ENCODE measurements at places on chromosomes 12 and 14. TPM values are rescaled to one million over a fixed set of nuclear protein-coding genes. Genes with fewer than 3 reads are reported as not detected.

- DNase-seq = no peak
- H3K4me1 ChIP-seq = no peaks in the 10 kb centered on the region
- no peak overlapping the region for H3K4me3 ChIP-seq
- no peak overlapping the region for H3K27ac ChIP-seq
- H3K27me3 ChIP-seq = no peaks in the 10 kb centered on the region
These were observed 17.8 kb downstream of the CCDC85C start for GRCh38 chr14:99586054-99586760.

DNA sequence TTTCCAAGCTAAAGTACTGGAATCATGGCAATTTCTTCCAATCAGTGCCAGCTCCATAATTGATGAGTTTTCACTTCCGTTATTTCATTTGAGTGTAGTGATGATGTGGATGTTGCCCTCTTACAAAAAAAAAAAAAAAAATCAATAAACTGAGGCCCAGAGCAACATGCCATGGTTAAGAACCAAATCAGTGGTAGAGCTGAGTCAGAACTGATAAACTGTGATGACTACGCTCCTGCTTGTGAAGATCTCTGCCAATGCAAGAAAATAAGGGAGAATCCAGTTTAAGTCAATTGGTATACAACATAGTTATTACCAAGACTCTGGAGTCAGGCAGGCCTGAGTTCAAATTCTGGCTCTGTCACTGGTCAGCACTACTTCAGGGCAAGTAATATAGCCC, 102.7 kb downstream of the GPR135 start:
- DNase-seq = no peak
- H3K4me3 ChIP-seq = no peak overlapping the region
- H3K27ac ChIP-seq = peak overlapping the region; percentile 78
- H3K36me3 ChIP-seq = no peaks in the 10 kb centered on the region
- no peaks in the 10 kb centered on the region for H3K4me1 ChIP-seq

GRCh38 chr14:50542941-50543418, 10.6 kb upstream of the MAP4K5 start:
- H3K27ac ChIP-seq = no peak overlapping the region
- H3K36me3 ChIP-seq = no peaks in the 10 kb centered on the region
- no peak overlapping the region for H3K4me3 ChIP-seq

The CPNE6 gene
- total RNA-seq = not detected

DNA sequence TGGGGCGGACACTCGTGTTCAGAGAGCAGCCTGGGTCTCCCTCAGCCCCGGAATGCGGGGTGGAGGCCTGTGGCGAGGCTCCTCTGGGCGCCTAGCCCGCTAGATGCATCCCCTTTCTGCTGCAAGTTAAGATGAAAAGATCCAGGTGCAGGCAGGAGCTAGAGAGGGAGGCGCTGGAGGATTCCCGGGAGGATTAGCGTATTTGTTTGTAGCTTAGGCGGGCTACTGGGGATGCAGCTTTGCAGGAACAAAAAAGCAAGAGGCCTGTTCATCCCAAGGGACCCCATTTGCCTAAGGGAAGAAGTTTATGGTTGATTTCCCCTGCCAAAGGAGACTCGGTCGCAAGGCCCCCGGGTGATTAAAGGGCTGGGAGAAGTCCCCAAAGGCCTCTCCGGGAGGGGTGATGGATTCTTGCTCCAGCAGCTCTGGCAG, 824 bp downstream of the CCDC177 start:
- H3K36me3 ChIP-seq = no peaks in the 10 kb centered on the region
- H3K27ac ChIP-seq = no peak overlapping the region
- DNase-seq = no peak
- H3K4me1 ChIP-seq = peaks cover 17% of the 10 kb centered on the region
- H3K27me3 ChIP-seq = peaks cover 5% of the 10 kb centered on the region

The CCDC92 gene
- total RNA-seq = 17.4 TPM

- no peaks in the 10 kb centered on the region for H3K36me3 ChIP-seq
- DNase-seq = no peak
- no peaks in the 10 kb centered on the region for H3K27me3 ChIP-seq
- no peak overlapping the region for H3K4me3 ChIP-seq
- H3K27ac ChIP-seq = no peak overlapping the region
These were observed 50.8 kb upstream of the AP4S1 start for GRCh38 chr14:30974628-30975027.

The GPR135 gene
- total RNA-seq = 4.4 TPM
